ENCODE measurements at places on chromosomes 2 and 18.
A peak's percentile ranks its signal among the peaks of the same experiment; 100 is the strongest.

GRCh38 chr2:16170675-16171424 is 230.5 kb downstream of the MYCN start:
- ATAC-seq = no peak

DNA sequence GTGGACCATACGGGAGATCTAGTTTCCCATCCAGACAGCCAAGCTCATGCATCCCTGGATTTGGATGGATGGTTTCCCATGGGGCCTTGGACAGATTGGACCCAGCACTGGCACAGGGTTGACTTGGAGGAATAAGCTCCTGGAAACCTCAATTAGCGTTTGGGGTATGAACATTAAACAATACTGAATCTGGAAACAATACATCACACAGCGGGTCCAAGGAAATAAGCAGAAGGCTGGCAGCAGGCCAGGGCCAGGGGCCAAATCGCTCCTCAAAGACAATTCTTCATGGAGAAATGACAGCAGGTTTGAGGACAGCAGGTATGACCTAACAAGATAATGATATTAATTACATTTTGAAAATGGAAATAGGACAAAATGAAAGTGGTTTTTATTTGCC is 540.6 kb downstream of the RIT2 start:
- no peak for ATAC-seq

GRCh38 chr2:88127888-88128653 is at the start of gene FABP1:
Gene FABP1, minus strand, starts transcription at chr2:88128062. Its CDS starts 45 bp downstream, at chr2:88128017.
- ATAC-seq = no peak

DNA sequence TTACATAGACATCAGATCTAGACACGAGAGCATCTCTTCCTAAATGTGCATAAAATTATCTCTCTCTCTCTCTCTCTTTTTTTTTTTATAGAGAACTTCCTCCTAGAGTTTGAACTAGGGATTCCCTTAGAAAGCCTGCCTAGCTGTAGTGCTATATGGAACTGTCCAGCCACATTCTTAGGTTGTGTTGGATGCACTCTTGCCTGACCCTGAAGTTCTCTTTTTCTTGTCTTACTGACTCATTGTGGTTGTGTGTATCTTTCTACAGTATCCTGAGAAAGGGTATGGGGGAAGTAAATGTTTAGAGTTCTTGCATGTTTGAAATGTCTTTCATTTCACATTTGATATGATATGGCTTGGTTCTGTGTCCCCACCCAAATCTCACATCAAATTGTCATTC is 368.2 kb downstream of the CDH2 start:
- ATAC-seq = no peak

- ATAC-seq = no peak
These were observed 266.2 kb downstream of the CCDC102B start for GRCh38 chr18:69064063-69064462.

GRCh38 chr2:119435081-119435952 is 3.7 kb downstream of the TMEM37 start:
- no peak for ATAC-seq

DNA sequence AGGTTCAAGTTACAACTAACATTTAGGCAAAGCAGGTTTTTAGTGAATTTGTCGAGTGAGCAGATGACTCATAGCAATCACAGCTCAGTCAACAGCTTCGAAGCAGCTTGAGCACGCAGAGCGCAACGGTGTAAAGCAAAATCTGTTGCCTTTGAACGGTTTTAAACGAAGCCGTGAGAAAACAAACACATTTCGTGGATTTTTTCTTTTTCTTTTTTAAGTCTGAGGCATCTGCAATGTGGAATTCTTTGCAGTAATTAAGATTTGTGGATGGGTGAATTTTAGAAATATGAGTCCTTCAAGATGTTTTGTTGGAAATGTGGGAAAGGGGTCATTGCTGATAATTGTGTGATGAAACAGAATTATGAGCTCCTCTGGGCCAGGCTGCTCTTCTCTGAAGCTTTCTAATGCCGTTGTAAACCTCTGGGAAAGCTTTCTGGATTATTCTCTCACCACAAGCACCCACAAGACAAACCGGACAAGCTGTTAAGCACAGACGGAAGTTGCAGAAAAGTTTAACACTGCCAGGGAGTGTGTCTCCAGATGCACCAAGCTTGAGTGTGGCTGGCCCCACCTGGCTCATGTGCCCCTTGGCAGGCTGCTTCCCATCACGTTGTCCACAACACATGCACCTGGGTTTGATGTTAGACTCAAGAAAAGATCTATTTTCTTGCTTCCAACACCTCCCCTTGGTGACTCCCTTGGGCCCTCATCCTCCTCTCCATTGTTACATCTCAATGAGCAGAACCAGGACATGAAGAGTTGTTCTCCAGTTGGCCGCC is 224.7 kb downstream of the ACKR3 start:
- no peak for ATAC-seq

DNA sequence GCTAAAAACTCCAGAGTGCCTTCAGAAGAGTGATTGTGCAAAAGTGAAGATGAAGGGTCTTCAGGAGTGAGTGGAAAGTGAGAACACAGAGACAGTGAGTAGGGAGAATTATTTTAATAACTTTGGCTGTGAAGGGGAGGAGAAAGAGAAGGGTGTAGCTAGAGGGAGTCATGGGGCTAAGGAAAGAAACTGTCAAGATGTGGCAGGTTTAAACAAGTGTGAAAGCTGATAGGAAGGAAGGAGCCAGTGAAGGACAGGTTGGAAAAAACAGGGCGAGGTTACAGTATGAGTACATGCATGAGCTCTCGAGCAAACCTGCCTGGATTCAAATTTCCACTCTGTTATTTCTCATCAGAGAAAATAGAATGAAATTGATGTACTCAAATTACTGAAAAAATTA is 17.8 kb downstream of the IL1F10 start:
- no peak for ATAC-seq

GRCh38 chr2:191463790-191464189 is 214.1 kb upstream of the NABP1 start:
- ATAC-seq = no peak

- no peak for ATAC-seq
These were observed 25.8 kb upstream of the CABYR start for GRCh38 chr18:24112874-24113615.

GRCh38 chr18:54812885-54813284 is 15.4 kb upstream of the RAB27B start:
- no peak for ATAC-seq

- ATAC-seq = peak; percentile 77
These were observed 10.9 kb downstream of the SERPINB12 start for GRCh38 chr18:63553081-63553480.

GRCh38 chr18:32469190-32469651 is 1.5 kb downstream of the GAREM1 start:
- ATAC-seq = no peak

- ATAC-seq = peak; percentile 62
These were observed 2.4 kb upstream of the DTNA start for GRCh38 chr18:34707670-34708069.

- ATAC-seq = no peak
These were observed 18.2 kb upstream of the PLB1 start for GRCh38 chr2:28477645-28478044.

Measured in gastroesophageal sphincter (tissue), 4 donors.